Mucosa of descending colon (tissue), 3 donors: ENCODE measurements at places on chromosomes 16 and 17. TPM values are rescaled to one million over a fixed set of nuclear protein-coding genes. Genes with fewer than 3 reads are reported as not detected.

SLC5A10 gene
- total RNA-seq, result not detected

- DNase-seq, result no peak
Measured at GRCh38 chr16:80693553-80693952, 110.8 kb downstream of the CDYL2 start.

GRCh38 chr17:65022751-65023700 lies 33.5 kb downstream of the GNA13 start:
- no peak for DNase-seq

DNA sequence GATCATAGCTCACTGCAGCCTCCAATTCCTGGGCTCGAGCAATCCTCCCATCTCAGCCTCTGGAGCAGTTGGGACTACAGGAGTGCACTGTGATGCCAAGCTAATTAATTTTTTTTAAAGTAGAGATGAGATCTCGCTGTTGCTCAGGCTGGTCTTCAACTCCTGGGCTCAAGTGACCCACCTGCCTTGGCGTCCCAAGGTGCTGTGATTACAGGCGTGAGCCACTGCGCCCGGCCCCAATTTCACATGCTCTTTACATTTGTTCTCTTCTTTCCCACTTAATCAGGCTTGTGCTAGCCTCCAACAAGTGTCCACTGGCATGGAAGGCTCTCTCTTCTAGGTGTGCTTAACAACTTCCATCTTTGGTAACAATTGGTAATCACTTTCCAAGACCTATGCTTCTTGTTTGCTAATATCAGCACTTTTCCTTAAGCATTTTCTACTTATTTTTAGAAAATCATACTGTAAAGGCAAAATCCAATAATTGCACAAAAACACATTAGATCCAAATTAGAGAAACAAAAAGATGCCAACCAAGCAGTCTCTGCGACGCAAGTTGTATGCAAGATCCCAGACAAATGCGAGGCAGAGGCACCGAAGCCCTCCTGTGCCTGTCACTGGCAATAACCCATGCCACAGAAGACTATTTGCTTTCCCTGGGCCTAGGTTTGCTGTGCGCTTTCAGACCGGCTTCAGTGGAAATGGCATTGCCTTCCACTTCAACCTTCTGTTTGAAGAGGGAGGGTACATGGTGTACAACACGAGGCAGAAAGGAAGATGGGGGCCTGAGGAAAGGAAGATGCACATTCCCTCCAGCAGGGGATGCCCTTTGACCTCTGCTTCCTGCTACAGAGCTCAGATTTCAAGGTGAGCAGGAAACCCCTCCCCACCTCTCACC lies 52.6 kb downstream of the NOS2 start:
- DNase-seq, result no peak

DNA sequence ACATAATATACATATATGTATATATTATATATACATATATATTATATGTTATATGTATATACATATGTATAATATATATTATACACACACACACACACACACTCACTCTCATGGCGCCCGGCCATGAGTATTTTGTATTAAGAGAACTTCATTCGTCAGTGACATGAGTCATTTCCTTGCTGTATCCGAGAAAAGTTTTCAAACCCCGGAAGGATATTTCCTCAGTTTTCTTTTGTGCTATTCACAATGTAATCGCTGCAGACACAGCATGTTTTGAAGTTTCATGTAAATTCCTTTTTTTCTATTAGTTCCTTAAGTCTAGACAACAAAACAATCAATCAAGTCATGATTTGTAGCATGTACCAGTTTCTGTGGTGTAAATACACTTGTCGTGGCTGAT lies 33.3 kb downstream of the OR1D5 start:
- DNase-seq, result no peak

DNA sequence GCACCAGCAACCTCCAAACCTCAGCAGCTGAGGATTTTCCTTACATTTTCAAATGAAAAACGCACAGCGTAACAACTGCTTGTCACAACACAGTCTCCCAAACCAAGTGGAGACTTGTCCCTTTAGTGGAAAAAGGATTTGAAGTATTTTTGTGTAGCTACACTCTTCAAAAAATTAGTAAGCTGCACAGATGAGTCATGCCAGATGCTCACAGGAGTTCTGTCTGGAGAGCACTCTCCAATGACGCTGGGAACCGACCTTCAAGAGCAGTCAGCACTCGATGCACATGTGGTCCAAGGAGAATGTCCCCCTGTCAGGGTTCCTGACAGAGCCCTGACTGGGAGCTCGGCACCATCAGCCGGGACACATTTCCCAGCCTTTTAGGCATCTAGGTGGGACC lies 39.8 kb downstream of the MAP1LC3B start:
- DNase-seq, result peak; percentile 2

- no peak for DNase-seq
Measured at GRCh38 chr17:76200354-76200753, 39.9 kb downstream of the RNF157 start.

DNA sequence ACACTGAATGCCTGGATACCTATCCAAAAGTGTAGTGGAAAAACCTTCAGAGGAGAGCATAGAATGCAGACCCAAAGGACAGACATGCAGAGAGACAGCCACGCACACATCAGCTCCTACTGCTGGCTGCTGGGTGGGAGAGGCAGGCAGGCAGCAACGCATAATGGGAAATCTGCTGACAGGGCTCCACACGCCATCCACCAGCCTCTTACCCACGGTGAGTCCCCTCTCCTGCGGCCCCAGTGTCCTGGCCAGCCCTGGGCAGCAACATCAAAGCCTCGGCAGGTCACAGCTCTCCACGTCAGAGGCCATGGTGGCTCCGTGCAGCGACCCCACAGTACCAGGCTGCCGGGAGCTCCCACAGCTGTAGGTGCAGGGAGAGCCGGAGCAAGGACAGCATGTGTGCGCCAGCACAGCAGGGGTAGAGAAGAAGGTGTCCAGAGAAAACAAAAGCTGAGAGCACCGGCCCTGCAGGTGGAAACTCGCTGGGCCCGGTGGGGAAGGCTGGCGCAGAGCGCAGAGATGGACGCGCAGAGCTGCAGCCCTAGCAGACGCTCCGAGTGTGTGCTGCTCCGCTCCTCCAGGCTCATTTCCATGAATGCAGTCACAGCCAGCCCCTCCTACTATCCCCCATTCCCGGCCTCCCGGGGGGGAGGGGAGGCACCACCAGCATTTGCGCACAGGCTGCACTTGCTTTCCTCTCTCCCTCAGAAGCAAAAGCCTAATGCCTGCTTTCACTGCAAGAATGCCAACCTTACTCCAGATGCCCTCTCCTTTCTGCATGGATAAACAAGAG lies 58.9 kb downstream of the CYTH1 start:
- no peak for DNase-seq

DNA sequence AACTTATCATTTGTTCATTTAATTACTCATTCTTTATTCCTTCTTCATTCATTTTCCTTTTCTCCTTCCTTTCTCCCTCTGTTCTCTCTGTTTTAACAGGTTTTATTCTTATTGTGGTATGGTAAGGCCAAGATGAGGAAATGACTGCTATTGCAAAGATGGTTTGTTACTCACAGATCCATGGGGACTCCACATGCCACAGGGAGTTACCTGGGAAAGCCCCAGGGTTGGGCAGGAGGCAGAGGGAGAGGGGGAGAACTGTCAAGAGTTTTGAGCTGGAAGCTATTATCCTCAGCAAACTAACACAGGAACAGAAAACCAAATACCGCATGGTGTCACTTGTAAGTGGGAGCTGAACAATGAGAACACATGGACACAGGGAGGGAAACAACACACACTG lies 453.3 kb downstream of the WWOX start:
- no peak for DNase-seq

GRCh38 chr17:41648411-41649195 lies 24.2 kb upstream of the KRT17 start:
- DNase-seq, result peak; percentile 92

MT1G gene
- total RNA-seq, result 210 TPM

- DNase-seq, result no peak
Measured at GRCh38 chr17:77905266-77905665, 53.2 kb upstream of the TNRC6C start.

- DNase-seq, result no peak
Measured at GRCh38 chr16:89565256-89565505, 4.7 kb downstream of the RPL13 start.

DNA sequence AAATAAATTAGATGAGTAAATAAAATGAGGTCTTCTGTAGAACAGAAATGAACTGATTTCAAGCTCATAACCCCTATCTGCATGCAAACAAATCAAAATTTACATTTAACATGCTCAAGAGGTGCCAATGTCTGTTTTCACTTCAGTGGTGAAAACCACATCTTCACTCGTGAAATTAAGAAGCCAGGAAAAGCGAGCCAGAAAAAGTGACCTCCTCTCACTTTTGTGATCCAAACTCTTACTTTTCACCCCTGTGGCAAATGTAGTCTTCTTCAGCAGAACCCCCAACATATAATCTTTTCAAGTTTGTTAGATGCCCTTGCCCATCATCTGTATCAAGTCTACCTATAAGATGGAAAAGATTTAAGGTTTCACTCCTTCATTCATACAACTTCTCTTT lies 9.5 kb upstream of the QRICH2 start:
- DNase-seq, result no peak

DNA sequence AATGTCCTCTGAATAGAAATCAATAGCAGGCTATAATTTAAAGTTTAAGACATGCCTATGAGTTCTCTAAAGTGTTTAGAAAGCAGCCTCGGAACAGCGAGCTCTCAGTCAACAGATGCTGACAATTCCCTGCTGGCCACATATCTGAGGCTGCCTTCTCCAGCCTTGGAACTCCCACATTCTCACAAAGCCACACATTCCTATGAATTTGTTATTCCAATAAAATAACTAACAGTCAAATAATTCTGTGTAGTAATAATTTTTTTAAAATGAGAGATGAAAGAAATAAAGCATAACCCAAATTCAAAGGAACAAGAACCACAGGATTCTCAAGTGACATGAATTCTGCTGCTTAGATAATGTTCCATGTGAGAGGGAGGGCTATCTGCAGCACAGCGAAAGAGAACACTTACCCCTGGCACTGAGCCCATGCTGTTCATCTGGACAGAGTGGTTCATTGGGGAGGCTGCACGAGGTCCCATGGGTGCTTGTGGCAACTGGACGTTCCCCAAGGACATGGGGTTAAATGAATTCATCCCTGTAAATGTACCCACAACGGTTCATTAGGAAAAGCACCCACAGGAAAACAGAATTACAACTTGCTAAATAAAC lies 56.9 kb upstream of the TRAP1 start:
- no peak for DNase-seq

ARHGDIG gene
- total RNA-seq, result 1.7 TPM

SEPTIN1 gene
- total RNA-seq, result 6.0 TPM

ASGR1 gene
- 1.6 TPM for total RNA-seq

DNA sequence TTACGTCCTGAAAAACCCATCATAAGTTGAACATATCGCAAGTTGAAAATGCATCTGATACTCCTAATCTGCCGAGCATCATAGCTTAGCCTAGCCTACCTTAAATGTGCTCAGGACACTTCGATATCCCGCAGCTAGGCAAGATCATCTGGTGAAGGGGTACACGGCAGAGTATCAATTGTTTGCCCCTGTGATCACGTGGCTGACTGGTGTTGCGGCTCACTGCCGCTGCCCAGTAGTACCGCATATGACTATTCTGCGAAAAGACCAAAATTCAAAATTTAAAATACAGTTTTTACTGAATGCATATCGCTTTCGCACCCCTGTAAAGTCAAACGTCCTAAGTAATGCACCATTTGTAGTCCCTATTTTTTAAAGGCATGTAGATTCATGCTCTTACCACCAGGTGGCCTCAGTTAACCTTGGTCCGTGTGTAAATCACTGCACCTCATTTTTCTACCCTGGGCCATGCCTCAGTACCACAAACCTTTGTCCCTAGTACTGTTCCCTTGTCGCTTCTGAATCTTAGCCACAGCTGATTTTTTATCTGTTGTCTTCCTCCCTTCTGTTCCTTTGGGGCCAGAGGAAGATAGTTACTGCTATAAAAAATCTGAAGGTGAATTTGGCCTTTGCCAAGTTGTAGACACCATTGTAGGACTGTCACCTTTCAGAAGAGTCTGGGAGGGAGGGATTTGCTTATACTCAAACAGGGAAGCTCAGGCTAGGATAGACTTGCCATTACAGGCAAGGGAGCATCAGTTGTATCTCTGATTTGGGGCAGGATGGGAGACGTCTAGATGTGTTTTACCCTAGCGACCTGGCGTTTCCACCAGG lies 34.4 kb downstream of the WWP2 start:
- DNase-seq, result no peak

DNA sequence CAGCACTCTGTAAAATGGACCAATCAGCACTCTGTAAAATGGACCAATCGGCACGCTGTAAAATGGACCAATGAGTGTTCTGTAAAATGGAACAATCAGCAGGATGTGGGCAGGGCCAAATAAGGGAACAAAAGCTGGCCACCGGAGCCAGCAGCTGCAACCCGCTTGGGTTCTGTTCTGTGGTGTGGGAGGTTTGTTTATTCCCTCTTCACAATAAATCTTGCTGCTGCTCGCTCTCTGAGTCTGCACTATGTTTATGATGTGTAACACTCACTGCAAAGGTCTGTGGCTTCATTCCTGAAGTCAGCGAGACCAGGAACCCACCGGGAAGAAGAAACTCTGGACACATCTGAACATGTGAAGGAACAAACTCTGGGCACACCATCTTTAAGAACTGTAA lies 20.5 kb downstream of the TMEM100 start:
- DNase-seq, result no peak

DNA sequence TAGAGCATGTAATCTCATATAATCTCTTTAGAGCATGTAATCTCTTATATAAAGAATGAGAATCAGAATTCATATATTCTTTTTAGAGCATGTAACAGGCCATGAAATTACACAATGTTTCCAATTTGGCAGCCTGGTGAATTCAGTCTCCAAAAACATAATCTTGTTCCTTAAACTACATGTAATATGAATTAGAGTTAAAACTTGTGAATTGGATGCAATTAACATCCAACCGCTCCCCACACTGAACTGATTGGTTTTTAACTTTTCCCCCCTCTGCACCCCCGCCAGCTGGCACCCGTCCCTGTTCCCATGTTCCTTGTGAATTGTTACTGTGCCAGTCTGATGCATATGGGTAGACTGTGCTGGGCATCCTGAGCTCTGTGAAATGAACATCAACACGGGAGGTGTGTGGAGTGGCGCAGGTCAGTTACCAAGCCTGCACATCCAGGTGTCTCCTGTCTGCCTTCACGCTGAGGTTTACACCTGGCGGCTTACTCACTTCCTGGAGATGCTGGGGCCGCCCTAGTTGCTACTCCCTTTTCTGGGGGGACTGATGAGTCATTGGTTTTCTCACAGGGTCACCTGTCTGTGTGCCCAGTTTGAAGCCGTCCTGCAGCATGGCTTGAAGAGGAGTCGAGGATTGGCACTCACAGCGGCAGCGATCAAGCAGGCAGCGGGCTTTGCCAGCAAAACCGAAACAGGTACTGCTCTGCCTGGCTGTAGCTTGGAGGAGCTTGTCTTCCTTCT lies 50.4 kb downstream of the SNX29 start:
- no peak for DNase-seq
